ENCODE measurements at places on chromosomes 6 and 20.

DNA sequence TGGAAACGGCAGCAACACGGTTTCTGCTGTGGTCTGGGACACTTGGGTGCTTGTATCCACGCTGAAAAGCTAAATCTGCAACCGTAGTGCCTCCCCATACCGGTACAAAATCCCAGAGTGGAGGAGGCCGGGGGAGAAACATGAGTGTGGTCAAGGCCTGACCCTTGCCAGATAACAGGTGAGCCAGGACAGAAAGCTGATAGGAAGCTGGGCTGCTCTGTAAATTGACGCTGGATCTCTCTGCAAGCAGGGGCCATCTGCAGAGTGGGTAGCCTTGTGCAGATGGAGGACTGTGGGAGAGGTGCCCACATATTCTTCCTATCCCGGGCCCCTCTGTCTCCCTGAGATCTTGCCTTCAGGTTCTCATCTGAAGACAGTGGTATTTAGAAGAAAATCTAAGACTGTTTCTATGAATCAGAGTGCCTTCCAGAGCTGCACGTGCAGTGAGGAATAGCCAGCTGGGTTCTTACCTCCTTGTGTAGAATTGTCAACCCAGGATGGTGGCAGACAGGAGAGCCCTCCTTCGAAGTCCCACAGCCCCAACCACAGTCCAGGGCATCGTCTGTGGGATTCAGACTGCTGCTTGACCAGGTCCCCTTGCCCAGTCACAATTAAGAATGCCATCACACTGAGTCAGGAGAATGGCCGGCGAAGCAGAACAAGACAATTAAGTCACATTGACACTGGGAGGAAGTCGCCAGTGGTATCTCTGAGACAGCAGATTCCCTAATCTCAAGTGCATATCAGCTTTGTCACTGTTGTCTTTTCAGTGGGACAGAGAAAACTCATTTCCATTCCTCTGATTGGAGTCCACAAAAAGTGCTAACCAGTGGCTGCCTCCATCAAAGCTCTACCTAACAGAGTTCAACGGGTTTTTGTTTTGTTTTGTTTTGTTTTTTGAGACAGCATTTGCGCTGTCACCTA lies 100.0 kb upstream of the RIPOR2 start:
- DNase-seq: no peak

- no peak for DNase-seq
These were observed at the start of gene SIRPB1 for GRCh38 chr20:1619861-1620444. Gene SIRPB1 (minus strand): TSS chr20:1620009. CDS start chr20:1619944, 65 bp downstream.

DNA sequence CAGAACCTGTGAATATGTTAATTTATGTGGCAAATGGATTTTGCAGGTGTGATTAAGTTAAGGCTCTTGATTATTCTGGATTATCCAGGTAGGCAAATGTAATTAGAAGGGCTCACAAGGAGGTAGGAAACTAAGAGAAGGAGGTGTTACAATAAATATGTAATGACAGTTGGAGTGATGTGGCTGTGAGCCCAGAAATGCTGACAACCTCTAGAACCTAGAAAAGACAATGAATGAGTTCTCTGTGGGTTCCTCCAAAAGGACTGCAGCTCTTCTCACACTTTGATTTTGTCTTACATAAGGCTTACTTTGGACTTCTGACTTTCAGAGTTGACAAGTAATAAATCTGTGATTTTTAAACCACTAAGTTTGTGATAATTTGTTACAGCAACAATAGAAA lies 406.6 kb upstream of the EPHA7 start:
- no peak for DNase-seq

- DNase-seq: no peak
These were observed 258.7 kb downstream of the DLL1 start for GRCh38 chr6:170032197-170032596.

DNA sequence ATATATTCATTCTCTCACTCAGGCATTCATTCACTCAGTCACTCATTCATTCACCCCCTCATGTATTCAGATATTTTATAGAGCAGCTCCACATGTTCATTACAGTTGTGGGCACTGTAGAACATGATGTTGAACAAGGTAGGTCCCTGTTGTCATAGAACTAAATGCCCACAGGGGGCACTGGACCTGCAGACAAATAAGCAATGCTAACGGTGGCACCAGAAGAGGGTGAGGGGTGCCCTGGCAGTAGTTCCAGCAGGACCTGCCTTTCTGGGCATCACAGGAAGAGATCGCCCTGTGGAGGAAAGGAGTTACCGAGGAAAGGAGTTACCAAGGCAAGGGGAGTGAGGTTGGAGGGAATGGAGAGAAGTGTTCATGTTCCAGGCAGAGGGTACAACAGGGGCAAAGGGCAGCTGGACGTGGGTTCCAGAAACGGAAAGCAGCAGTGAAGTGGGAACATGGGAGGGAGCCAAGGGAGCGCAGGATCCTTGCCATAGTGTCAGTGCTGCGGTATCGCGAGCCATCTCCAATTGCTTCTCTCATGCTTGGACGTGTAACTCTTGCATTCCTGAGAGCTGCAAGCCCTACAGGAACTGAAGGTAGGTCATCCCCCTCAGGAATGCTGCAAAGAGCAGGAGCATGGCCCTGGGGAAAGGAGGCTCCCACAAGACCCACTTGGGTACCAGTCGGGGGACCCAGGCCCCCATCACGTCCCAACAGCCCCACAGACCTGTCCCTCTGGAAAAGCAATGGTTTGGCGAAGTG lies 128.2 kb downstream of the EDN3 start:
- DNase-seq: no peak

DNA sequence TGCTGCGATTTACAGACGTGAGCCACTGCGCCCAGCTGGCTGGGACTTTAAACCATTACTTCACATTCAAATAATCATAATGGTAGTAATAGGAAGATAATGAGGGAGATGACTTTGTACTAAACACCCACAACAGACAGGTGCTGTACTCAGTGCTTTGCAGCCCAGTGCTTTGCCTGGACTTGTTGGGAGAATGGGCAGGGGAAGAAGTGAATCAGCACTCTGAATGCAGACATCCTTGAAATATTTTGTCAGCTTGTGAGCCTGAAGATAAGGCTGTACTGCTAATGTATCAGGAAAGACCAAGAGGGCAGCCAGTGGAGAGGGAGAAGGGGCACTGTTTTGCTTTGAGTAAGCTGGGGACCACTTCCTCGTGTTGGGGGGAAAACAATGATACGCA lies 17.4 kb downstream of the NKX2-2 start:
- DNase-seq: no peak

GRCh38 chr6:163381118-163381756 lies 33.3 kb upstream of the QKI start:
- DNase-seq: no peak

DNA sequence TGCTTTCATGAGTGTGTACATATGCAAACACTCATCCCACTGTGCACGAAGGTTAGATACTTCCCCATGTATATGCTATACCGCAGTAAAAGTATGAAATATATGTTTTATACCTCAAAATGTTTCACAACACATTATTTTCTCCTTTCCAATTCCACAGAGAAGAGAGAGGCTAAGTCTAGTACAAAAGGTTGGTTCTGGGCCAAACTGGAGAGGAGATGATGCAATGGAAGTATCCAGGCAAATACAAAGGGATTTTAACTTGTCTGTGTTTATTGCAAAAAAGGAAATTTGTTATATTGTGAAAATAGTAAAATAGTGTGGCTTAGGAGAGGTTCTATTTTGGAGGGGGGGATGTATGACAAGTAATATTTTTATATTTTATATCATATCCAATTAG lies 112.6 kb downstream of the PLCB1 start:
- peak; percentile 87 for DNase-seq

DNA sequence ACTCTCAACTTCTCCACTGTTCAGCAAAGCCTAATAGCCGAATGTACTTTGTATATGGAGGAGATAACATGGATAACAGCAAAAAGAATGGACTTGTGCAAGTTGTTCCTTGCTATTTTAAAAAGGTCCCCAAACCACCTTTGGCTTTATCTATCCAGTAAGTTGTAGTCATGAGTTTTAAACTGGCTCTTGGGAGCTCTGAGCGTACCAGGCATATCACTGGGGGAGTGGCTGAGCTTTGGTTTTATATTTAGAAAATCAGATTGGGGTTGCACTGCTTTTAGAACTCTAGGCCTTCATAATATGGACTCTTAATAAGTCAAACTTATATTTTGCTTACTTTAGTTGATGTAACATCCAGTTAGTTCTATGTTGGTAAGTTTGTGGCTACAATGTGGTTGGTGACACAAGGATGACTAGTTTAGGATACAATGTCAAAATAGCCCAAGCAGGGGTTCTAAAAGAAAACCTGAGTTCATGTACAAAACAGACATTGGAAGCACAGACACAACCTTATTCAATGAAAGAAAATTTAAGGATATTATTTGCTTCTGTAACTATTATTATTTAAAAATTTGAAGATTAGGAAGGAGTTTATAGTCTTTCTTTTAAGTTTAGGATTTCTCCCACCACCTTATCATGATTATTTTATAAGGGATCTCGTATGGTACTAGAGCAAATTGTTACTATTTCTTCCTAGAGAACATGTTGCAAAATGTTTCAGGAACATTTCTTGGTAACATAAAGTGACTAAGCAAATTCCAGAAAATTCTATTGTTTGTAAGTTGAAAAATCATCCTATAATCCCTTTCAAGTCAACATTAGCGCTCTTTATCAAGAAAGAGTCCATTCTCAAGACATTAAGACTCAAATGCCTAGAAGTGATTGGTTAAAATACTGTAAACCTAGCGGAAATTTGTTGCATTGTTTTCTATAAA lies 165.8 kb upstream of the SUPT3H start:
- DNase-seq: no peak

GRCh38 chr6:25788305-25788922 lies 33.9 kb downstream of the SLC17A4 start:
- peak; percentile 18 for DNase-seq

- no peak for DNase-seq
These were observed 181.0 kb downstream of the TBC1D7 start for GRCh38 chr6:13147376-13147775.

DNA sequence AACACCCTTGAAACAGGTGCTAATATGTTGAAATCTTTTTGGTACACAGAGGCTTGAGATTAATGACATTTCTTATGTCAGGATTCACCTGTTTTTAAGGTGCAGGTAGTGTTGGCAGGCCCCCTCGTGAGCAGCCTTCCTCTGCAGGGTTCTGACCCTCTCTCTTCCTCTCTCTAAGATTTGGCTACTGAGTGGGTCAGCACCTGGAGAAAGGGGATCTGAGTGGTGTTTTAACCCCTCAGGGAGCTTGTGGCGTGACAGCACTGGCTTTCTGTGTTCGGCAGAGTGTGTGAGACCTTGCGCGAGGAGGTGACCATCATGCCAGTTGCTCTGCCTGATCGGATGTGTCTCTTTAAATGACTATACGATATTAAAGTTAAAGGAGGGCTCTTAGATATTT lies 37.1 kb downstream of the HIVEP1 start:
- DNase-seq: no peak

- peak; percentile 77 for DNase-seq
These were observed 77.3 kb downstream of the EPHA7 start for GRCh38 chr6:93341900-93342613.

- no peak for DNase-seq
These were observed 526.0 kb downstream of the EPM2A start for GRCh38 chr6:145209272-145209671.
